ENCODE measurements at places on chromosomes 2 and 18.

DNA sequence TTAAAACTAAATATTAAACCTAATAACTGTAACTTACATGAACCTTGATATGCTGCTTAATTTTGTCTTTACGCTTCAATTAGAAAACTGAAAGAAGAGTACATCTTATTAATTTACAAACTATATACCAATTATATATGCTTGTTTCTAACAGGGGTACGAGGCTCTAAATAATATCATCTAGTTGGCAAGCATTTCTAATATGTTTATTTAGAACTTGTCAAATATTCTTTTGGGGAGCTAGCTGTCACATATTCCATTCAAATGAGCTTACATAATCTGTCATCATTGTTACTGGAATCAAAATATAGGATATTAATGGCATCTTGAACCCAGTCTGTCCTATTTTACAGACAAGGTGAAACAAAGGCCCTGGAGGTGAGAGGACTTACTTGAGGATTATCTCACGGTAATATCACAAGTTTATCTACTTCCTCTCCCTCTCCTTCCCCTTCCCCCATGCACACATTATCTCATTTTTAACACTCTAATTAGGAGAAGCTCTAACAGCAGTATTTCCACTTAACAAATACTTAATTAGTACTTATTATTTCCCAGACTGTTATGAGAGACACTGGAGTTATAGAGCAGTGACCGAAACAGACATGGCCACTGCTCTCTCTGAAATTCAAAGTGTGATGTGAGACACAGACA lies 3.5 kb downstream of the PRKD3 start:
- DNase-seq = no peak

GRCh38 chr2:145421841-145422240 lies 901.9 kb upstream of the ZEB2 start:
- no peak for DNase-seq

DNA sequence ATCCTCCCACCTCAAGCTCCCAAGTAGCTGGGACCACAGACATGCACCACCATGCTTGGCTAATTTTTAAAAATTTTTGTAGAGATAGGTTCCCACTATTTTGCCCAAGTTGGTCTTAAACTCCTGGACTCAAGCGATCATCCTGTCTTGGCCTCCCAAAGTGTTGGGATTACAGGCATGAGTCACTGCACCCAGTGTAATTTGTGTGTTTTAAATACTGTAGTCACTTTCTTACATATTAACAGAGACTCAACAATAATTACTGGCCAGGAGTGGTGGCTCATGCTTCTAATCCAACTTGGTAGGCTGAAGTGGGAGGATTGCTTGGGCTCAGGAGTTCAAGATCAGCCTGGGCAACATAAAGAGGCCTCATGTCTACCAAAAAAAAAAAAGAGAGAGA lies 293.0 kb downstream of the RDH14 start:
- DNase-seq = no peak

GRCh38 chr18:45467293-45467692 lies 148.0 kb upstream of the SLC14A2 start:
- DNase-seq = no peak

DNA sequence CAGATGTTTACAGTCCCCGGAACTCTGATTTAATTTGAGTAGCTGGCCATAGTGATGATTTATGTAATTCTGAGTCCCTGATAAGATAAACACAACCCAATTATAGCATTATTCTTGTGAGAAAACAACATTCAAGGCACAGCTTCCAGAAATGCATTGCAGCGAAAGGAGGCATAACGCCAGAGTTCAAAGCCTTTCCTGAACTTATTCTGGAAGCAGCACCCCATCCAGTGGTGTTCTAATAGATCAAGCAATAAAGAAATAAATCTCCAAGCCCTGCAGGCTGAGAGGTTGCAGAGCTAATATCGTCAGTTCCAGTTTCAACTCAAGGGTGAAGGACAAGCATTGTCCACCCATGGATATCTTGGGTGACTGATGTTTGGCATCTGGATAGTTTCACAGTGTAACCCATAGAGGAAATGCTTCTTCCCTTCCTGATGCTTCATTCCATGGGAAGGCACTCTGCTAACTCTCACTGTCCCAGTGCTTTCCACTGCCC lies 18.8 kb downstream of the CDH2 start:
- no peak for DNase-seq

DNA sequence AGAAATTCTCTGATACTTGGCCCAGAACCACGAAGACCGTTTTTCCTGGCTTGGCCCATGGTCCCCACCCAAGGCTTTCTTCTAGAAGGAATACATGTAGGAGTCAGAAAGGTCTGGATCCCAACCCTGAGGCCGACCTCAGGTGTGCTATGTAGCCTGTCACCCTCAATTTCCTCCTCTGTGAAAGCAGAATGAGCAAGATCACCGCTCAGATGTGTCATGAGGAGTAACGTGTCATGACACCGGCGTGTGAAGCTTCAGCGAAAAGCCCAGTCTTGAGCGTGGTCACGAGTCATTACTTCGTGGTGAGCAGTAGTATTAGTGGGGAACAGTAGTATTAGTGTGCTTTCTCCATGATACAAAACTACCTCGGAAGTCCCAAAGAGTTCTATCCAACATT lies 103.4 kb downstream of the ALPK2 start:
- no peak for DNase-seq

DNA sequence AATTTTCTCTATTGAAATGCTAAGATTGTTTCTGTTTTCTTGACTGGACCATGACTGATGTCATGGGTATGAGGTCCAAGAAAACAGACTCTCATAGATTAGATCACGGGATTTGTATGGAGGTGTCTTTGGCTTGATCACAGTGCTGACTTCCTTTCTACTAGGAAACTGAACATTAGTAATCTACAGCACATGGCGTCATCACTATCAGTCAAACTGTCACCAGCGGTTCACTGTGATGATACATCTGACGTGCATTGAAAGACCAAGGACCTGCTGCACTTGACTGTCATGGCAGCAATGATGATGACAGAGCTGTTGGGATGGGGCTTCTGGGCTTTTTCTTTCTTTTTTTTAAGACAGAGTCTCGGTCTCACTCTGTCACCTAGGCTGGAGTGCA lies 28.2 kb upstream of the IMPA2 start:
- DNase-seq = no peak

DNA sequence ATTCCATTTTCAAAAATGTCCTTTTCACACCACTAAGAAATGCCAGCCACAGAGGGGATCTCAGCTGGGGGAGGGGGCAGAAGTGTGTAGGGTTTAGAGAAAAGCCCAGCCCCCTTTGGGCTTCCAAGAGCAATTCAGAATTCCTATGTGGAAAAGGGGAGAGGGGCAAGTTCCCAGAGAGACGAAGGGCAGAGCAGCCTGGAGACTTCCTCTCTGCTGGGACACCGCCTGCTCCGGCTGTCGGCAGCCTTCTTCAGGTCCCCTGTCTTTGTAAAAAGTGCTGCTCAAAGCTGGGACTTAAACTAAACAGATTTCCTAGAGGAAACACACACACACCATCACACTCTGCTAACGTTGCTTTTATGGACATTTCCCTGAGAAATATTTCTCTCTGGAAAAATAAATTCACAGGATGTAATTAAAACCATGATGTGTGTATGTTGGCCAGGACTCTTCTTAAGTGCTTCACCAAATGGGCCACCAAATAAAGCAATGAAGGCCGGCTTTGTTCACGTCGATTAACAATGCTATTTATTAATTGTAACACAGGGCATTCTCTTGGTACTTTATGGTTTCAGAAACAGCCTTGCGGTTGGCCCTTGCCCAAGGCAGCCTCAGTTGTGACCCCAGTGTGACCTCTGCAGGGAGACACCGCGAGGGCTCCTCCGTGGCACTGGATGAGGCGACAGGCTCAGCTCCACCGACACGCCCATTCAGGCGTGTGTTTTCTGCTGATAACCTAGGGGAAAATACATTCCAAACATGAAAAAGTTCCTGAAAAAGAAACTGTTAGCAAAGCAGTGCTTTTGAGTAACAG lies 5.6 kb upstream of the ASB1 start:
- DNase-seq = peak; percentile 42

- DNase-seq = no peak
Measured at GRCh38 chr2:200814917-200815316, 3.2 kb downstream of the BZW1 start.

GRCh38 chr18:53380063-53380639 lies 844.3 kb downstream of the MBD2 start:
- no peak for DNase-seq

- no peak for DNase-seq
Measured at GRCh38 chr2:236403125-236403524, 138.9 kb upstream of the ASB18 start.

DNA sequence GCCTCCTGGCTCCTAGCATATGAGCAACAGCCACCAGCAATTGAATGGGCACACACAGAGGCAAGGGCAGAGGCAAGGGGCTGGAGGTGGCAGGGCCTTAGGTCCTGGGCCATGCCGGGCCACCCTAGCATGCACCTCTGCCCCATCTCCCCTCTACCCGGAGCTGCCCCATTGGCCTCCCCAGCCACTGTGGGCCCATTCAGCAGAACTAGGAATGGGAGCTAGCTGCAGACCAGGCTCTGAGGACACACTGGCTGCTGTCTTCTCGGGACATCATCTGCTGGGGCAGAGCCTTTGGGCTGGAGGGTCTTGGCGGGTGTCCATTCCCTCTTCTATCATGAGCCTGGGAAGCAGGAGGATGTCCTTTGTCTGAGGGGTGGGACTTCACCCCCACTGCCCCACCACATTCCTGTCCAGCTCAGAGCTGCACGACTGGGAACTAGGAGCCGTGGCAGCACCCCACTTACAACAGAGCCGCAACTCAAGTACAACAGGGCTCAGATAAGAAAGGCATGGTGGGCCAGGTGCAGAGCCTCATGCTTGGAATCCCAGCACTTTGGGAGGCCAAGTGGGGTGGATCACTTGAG lies 800 bp downstream of the VIL1 start:
- no peak for DNase-seq

DNA sequence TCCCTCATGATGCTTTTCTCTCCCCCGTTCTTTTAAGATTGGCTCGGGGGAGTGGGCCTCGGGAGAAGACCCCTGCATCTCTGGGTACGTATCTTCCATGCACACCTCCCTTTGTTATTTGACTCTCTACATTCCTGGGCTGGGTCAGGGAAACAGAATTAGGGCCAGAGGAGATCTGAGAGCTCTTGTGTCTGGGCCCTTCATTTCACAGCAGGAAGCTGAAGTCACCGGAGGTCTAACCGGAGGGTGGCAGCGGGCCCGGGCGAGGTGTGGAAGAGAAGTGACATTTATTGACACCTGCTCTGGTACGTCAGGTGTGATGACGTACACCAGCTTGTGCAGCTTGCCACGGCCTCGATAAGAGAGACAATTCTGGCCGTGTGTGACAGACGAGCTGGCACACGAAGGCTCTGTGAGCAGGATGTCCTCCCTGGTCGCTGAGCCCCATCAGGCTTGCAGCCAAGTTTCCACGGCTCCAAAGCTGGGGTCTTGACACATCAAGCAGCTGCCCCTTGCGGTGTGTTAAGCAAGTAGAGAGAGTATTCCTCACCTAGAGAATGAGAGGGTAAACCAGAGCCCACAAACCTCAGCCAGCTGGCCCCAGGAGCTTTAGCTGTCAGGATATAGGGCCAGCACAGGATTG lies 30.4 kb downstream of the TOGARAM2 start:
- DNase-seq = peak; percentile 33

- DNase-seq = no peak
Measured at GRCh38 chr2:223854741-223855140, 17.4 kb upstream of the AP1S3 start.

DNA sequence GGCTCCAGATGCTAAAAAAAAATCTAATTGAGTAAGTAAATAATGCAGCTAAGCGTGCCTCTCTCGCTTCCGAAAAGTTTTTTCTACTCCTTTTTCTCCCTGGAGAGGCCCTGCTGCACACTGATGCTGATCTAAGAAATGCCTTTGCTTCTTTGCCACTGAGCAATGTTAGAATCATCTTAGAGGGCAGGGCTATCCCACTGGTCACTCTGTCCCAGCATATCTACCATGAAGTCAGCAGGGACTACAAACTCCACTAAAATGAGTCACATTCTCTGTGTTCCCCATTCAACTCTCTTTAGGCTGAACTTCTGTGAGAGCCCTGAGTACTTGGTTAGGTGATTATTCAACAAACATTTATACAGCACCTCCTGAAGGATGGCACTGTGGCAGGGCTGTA lies 127.6 kb upstream of the LYPD1 start:
- DNase-seq = no peak

DNA sequence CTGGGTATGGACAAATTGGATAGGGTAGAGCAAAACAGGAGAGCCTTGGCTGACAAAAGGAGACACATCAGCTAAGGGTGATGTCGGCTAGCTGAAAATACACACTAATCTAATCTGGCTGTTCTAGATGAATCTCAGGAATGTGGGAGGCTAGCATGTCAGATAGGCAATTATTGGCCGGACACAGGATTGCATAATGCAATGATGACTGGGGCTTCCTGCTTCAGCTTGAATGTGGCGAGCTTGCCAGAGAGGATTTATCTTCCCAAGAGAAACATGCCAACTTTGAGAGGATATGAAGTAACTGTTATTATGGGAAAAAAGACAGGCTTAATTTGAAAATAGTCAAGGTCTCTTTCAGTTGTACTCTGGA lies 102.4 kb downstream of the TRIB2 start:
- peak; percentile 13 for DNase-seq

DNA sequence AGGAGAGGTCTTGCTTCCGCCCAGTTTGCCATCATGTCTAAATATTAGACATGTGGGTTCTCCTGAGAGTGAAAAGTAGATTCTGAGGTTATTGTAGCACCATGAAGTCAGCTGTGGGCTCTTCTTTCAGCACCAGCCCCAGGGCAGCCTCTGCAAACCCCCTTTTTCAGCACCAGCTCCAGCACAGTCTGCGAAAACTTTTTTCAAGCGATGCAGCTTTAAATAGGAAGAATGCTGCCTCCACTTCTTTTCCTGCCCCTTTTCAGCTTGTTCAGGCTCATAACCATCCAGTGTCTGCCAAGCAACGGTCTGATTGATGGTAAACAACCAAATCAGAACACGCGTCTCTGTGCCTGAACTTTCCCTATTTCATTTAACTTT lies at the start of gene COL5A2:
COL5A2 (minus strand) TSS at position 192 of the 381 bp plus-strand sequence; CDS start at position 35, 157 bp downstream.
- DNase-seq = no peak

DNA sequence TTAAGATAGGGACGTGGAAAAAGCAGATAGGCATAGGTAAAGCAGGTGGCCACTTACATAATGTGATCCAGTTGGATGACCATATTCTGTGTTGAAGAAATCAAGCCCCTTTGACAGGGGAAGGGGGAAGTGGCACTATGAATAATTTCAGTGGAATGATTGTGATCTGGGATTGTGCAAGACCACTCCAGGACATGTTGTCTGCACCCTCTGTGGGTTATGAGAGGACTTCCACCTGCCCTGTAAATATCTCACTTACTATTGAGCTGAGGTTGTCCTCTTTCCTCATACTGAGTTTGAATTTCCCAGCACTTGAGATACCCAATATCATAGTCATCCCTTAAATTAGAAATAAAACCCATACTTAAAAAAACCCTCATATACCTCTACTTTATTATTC lies 220.7 kb downstream of the IRS1 start:
- no peak for DNase-seq

GRCh38 chr2:135299658-135300244 lies 231.3 kb downstream of the ZRANB3 start:
- no peak for DNase-seq

- DNase-seq = no peak
Measured at GRCh38 chr2:216319771-216320170, 52.5 kb downstream of the MARCHF4 start.

GRCh38 chr2:85212841-85213240 lies 79.6 kb downstream of the TCF7L1 start:
- DNase-seq = no peak

- DNase-seq = no peak
Measured at GRCh38 chr2:24214880-24215279, 40.0 kb downstream of the FAM228A start.
